Activated T-cell treated with anti-CD3 and anti-CD28 coated beads for 24 hours (primary cell): ENCODE measurements at places on chromosomes 13 and 19.

GRCh38 chr13:112895521-112896465 lies 73.2 kb upstream of the MCF2L start:
- no peak for DNase-seq

- no peak for DNase-seq
These were observed 656 bp downstream of the PCCA start for GRCh38 chr13:100089465-100090032.

- DNase-seq, result no peak
These were observed 83.4 kb upstream of the GPR183 start for GRCh38 chr13:99390601-99391000.

DNA sequence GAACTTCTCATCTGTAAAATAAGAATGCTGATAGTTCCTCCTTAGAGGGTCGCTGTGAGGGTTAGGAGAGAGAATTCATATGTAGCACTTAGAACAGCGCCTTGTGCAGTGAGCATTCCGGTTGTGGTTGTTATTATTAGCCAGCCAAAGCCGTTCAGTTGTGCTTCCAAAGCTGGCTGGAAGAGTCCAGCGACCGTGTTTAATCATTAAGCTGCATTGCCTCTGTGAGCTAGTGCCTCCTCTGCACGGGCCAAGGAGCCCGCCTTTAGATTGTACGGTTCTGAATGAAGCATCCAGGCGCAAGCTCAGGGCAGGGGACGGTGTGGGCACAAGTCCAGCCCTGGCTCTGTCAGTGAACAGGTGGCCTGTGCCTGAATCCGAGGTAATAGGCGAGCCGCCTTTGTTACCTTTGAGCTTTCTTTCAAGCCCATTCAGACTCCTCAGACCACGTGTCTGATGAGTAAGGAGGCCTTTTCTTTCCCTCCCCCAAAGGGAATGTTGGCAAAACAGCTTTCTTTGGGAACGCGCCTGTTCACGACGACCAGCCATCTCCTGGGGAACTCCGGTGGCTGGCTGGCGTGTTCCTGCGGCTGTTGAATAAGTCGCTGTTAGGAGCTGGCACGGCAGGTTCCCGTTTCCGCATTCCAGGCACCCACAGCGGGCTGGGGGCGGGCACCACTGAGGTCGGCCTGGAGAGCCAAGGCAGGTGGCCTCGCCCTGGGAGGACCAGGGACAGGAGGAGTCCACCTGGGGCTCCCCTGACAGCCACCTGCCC lies 25.1 kb downstream of the SIPA1L3 start:
- DNase-seq, result no peak

DNA sequence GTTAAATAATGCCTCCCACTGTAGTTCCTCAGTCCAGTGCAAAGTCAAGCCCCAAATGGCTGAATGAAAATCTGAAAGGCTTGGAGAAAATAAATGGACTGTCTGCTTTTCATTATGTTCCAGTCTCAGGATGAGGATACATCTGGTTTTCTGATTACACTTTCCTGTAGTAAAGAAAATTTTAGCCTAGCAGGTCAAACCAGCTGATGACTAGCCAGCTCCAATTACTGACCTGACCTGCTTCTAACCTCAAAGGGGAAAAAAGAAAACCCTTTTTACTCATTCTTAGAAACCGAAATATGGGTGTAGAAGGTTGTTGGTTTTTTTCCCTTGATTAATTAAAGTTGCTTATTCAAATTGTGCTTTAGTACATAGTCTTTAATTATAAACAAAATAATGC lies 418.4 kb downstream of the EFNB2 start:
- DNase-seq, result no peak

- no peak for DNase-seq
These were observed 1.5 kb downstream of the DOCK9 start for GRCh38 chr13:98976338-98976737.

DNA sequence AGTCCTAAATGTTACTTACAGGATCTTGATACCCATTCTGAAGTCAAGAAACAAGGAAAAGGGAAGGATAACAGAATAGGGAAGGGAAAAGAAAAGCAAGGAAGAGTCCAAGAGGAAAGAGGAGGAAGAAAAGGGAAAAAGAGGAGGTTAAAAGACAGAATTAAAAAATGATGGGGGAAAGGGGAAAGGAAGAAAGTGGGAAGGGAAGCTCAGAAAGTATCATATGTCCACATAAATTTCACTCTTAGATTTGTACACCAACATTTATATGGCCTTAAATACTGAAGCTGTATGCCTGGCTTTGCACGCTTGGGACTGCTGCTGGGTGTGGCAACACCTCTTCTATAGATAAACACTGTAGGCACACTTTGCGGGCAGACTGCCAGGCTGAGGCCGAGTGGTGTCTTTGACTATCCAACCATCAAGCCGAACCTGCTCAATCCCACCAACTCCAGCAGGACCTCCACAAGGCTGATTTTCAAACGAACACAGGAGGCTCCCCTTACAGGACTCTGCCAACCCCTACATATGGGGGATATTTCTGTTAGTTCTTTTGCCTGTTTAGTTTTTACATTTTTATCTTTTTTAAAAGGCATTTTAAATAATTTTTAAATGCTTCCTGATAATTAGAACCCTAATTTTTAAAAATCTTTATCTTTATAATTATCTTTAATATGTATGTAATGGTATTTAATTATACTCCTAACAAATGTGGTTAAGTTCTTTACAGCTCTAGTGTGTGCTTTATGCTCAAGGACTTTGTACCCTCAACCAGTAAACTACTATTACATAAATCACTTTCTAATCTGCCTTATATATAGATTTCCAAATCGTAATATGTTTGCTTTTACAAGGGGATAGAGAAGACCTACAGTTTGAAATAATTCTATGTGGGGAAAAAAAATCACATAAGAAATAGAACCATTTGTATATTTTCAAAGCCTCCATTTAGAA lies 154.2 kb downstream of the DIAPH3 start:
- DNase-seq, result no peak

GRCh38 chr13:112358156-112358555 lies 18.0 kb upstream of the SPACA7 start:
- no peak for DNase-seq

- DNase-seq, result no peak
These were observed 28.1 kb downstream of the MPND start for GRCh38 chr19:4371247-4372164.

- DNase-seq, result no peak
These were observed 83.6 kb downstream of the DCT start for GRCh38 chr13:94395860-94396259.

GRCh38 chr19:46927106-46927505 lies 66.3 kb downstream of the ARHGAP35 start:
- no peak for DNase-seq

- DNase-seq, result no peak
These were observed 5.6 kb upstream of the ARRDC2 start for GRCh38 chr19:18002347-18002850.

DNA sequence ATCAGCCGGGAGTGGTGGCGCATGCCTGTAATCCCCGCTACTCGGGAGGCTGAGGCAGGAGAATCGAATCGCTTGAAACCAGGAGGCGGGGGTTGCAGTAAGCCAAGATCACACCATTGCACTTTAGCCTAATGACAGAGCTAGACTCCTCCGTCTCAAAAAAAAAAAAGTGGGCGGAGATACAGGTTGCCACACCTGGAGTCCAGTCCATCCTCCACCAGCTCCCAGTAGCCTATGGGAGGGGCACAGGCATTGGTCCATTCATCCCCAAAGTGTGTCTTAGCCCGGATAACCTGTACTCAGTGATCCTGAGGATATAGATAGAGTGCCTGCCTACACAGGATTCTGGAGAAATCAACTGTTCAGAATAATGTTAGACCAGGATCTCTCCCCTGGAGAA lies 3.4 kb upstream of the DOT1L start:
- DNase-seq, result no peak

DNA sequence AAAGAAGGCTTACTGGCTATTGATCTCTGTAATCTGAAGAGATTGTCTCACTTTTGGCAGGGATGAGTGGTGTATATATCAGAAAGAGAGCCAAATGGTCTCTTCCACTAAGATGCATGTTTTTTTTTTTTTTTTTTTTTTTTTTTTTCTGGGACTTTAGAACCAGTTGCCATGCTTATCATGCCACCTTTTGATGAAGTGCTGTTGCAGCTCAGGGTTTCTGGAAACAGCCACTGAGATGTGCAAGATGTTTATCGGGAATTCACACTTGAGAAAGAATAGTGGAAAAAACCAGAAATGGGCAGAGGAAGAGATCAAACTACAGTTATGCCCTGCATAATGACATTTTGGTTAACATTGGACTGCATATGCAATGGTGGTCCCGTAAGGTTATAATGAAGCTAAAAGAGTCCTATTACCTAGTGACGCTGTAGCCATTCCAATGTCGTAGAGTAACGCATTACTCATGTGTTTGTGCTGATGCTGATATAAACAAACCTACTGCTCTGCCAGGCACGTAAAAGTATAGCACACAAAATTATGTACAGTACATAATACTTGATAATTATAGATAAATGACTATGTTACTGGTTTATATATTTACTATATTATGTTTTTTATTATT lies 121.0 kb downstream of the KLF5 start:
- DNase-seq, result no peak

DNA sequence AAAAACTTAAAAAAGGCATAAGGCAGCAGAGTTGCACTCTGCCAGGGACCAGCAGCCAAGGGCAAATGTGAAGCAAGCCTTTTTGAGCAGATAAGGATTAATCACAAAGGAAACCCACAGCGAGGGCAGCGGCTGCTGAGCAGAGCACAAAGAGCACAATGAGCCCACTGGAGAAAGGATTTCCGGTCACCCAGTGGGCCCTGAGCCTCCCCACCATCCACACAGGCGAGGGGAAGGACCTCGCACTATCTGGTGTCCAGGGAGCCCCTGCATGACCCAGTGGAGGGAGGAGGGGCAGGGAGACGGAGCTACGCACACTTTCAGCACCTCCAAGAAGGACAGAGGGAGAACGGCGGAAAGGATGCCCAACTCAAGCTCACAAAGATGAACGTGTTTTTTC lies 40.0 kb downstream of the COL4A1 start:
- no peak for DNase-seq

- no peak for DNase-seq
These were observed 1.1 kb downstream of the RPL21 start for GRCh38 chr13:27252467-27252866.

GRCh38 chr13:39957868-39958677 lies 302.6 kb downstream of the COG6 start:
- DNase-seq, result no peak

- DNase-seq, result no peak
These were observed 132.8 kb downstream of the RGCC start for GRCh38 chr13:41590122-41590521.

GRCh38 chr19:1945899-1946298 lies 4.9 kb downstream of the CSNK1G2 start:
- DNase-seq, result no peak

DNA sequence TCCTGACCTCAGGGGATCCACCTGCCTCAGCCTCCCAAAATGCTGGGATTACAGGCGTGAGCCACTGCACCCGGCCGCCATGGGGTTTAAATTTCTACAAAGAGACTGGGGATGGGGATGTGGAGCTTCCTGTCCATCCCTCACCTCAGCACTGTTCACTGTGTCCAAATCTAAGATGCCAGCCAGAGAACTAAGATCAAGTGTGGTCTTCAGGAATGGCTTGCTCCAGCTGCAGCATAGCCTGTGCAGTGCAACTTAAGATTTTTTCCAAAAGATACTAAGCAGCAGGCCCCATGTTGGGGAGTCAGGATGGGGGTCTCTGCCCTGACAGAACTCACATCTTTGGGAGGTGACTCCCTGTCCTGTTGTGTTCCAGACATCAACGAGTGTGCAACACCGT lies 9.3 kb downstream of the ADGRE5 start:
- no peak for DNase-seq

GRCh38 chr13:82356667-82357410 lies 1525.4 kb downstream of the SLITRK1 start:
- no peak for DNase-seq

GRCh38 chr13:94659598-94659946 lies 52.8 kb downstream of the SOX21 start:
- no peak for DNase-seq

GRCh38 chr19:18484992-18485391 lies 36.9 kb downstream of the ELL start:
- no peak for DNase-seq

DNA sequence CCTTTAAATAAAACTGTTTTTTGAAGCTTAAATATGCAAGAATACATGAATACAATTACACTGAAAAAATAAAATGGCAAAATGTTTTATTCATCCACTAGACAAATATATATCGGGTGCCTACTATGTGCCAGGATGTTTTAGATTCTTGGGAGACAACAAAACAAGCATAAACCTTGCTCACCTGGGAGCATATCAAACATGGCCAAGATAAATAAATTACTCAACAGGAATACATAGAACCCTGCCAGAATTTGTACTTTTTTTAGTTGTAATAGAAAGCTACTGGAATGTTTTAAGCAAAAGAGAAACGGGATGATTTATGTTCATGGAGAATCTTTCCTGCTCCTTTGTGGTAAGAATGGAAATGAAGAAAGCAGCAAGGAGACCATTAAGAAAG lies 2358.5 kb upstream of the PCDH20 start:
- no peak for DNase-seq

DNA sequence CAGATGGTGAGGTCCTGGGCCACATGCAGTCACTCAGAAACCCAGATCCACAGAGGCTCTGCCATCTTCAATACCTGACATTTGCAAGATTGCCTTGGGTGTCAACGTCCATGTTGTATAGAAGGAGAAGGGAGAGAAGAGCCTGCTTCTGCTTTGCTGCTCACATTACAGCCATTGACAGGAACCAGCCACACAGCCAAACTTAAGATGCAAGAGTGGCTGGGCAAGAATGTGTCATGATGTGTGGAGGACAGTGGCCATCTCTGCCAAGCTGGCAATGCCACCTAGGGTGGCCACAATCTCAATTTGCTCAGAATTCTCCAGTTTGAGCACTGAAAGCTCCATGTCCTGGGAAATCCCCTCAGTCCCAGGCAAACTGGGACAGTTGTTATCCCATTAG lies 25.9 kb upstream of the SERPINE3 start:
- DNase-seq, result no peak

DNA sequence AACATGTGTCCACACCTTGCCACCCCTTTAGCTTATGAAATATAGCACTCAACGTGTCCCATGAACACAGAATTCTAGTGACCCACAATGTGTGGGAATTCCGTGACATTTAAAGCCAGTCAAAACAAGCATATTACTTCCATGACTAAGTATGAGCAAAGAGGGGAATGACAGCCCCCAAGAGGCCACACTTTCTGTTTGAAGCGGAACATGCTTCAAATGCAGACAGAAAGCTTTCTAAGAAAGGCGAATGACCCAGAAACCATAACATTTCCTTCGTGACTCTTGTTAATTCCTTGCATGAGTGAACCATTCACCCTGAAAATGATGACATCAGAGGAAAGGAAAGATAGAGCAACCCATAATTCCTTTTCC lies 122.0 kb upstream of the FNDC3A start:
- DNase-seq, result peak; percentile 28

DNA sequence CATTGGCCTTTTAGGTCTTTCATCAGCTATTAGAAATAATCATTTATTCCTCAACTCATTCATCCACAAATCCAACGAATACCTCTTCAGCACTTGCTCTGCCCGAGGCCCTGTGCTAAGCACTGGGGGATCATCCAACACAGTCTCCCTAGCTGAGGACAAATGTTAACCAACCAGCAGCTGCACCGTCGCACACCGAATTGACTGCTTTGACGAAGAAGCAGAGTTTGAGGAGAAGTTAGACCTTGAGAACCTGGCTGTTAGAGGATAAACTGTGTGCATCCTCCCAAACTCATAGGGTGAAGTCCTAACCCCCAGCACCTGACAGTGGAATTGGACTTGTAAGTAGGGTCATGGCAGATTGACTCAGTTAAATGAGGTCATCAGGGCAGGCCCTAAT lies 170.9 kb downstream of the USP12 start:
- DNase-seq, result no peak
